ENCODE measurements at places on chromosomes 13 and 19.

DNA sequence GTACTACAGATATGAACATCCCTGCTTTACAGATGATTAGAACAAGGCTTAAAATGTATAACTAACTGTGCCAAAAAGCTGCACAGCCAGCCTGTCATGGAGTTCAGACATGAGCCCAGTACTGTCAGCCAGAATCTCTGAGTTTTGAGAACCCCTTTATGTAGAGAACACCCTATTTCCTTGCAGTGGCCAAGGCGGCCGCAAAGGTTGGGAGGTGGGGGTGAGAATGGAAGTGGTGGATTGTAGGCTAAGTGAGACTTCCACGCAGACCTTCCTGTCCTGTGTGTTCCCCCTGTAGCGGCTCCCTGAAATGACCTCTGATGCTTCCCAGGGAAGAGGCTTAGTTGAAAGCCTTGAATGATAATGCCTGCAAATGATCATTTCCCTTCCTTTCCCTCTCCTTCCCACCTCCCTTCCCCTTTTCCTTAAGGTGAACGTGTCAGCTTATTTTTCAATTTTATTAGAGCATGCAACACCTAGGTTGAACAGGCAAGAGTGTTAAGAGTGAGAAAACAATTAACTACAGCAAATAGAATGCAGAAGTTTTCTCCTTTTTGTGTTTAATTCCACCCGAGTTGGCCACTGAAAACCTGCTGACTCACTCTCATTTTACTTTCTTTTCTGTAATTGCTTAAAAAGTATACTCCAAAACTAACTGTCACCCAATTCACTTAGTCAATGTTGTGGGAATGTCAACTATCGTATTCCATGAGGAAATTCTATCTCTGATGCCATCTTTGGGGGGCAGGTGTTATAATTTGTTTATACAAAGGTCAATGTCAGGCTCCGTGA lies 167.0 kb upstream of the EDNRB start:
- DNase-seq, result no peak

DNA sequence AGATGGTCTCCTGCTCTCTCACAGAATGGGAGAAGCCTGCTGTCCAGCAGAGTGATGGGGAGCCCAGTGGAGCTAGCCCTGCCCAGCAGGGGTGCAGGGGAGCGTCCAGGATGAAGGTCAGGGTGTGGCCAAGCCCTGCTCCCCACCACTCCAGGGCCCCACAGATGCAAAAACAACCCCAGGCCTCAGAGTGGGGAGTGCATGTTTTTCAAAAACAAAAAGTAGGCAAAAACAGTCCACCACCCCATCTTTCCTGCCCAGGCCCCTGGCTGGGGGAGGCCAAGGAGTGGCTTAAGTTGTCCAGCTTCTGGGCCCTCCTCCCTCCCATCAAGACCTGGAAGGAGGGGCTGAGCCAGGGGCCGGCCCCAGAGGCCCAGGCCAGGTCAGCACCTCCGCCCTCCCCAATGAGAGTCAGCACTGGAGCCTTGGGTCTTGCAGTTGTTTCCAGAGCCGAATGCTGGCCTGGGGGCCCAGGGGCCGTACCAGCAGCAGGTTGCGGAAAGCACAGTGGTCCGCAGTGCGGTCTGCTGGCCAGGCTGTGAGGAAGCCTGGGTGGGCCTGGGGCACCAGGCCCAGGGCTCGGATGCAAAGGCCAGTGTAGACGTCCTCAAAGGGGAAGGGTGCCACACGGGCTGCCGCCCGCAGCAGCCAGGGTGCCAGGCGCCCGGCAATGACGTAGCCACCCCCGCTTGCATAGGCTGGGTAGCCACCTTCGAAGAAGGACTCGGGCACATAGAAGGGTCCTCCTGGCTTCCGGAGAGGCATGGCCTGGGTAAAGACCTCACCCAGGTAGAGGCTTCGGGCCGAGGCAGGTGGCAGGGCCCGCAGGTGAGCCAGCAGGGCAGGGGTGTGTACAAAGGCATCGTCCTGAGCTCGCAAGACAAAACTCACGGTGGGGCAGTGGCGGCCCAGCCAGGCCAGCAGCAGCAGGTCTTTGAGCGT lies 1.7 kb downstream of the B3GNT8 start:
- no peak for DNase-seq

GRCh38 chr13:114339857-114340534 lies 25.7 kb downstream of the CHAMP1 start:
- DNase-seq, result no peak

DNA sequence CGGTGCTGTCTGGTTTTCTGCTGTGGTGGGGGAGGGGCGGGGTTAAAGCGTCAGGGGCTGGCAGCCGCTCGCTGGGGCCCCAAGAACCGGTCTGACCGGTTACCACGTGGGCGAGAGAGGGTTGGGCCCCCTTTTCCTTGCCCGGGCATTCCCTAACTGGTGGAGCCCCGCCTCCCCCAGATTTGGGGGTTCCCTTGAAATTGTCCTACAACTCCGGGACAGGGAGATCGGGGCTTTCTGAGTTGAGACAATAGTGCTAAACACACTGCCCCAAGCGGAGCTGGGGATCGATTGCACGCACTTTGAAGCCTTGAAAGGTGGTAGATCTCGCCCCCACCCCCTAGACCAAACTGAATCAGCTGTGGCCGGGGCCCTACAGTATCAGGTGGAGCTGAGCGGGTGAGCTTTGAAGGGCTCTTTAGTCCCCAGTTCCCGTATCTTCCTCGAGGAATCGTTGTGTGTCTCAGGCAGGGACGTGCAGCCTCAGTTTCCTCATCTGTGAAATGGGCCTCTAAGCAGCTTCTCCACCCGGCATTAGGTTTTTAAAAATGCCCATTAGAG lies 4.8 kb downstream of the IER2 start:
- peak; percentile 72 for DNase-seq

DNA sequence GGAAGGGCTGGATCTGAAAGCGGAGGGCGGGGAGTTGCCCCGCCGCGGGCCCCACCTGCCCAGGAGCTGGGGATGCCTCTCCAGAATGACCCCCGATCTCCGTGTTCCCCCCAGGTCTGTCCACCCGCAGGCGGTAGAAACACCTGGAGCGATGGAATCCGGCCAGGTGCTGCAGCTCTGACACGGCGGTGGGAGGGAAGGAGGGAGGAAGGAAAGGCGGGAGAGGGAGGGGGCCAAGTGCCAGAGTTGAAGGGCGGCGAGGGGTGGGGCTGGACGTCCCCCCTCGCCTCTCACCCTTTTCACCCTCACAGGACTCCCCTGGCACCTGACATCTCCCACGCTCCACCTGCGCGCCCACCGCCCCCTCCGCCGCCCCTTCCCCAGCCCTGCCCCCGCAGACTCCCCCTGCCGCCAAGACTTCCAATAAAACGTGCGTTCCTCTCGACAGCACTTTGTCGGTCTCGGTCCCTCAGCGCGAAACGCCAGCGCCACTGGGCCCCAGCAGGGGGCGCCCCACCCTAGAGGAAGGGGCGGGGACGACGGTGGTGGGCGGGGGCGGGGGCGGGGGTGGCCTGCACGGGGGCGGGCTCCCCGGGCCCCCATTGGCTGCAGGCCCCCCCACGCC lies 337 bp upstream of the FXYD7 start:
- peak; percentile 47 for DNase-seq

GRCh38 chr19:6527893-6528543 lies 2.8 kb upstream of the TNFSF9 start:
- DNase-seq, result no peak

GRCh38 chr19:33263325-33264023 lies 37.8 kb upstream of the SLC7A10 start:
- no peak for DNase-seq

- DNase-seq, result peak; percentile 12
These were observed 4.8 kb upstream of the ZNF253 start for GRCh38 chr19:19860756-19861390.

DNA sequence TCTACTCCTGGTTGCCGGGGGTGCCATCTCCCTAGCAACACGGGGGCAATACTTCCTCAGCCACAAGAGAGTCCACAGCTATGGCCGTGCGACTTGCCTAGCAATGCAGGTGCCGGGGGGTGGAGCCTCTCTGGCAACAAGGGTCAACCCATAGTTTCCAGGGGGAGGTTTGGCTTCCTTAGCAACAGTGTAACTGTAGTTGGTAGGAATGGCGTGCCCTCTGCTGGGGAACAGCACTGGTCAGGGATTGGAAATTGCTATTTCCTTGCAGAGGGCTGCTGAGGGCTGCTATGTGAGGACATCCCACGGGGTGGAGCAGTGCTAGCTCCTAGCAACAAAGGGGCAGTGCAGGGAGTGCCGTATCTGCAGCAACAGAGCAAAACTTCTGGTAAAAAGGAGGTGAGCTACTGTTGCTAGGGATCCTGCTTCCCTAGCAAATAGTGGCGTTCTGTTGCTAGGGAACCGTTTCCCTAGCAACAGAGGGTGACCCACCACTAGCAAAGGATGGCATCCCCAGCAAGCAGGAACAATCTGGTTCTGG lies 7.0 kb upstream of the TMC4 start:
- DNase-seq, result no peak

DNA sequence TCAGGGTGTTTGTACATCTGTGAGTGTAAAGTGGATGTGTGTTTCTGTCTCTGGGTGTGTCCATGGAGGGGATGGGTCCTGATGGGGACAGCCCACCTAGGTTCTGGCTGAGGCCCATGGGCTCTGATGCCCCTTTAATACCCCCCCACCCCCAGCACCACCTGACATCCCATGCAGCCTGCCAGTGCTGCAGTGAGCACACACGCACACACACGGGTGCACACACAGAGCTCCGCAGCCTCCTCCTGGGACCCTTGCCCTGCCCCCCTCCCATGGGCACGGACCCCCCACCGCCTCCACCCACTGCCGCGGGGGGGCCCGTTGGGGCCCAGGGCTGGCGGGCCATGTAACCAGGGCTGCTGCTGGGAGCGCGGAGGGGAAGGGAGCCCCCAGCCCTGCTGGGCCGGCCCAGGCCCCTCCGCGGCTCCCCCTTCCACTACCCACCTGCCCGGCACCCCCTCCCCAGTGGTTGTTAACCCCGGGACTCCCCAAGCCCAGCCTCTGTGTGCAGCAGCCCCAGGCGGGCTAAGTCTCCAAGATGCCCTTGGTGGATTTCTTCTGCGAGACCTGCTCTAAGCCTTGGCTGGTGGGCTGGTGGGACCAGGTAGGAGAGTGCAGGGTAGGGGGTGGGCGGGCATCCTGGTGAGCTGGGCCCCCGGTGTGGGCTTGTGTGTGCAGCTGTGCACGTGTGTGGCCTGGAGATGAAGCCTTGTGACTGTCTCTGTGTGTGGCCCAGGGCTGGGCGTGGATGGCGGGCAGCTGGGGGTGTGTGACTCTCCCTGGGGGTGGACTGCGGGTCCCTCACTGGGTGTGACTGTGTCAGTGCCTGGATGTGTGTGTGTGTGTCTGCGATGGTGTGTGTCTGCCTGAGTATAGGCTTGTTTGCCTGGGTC lies 32.6 kb downstream of the PDE4A start:
- DNase-seq, result no peak
